H1 (cell line): ENCODE measurements at places on chromosomes 2 and 18.

- no peak overlapping the region for H3K4me3 ChIP-seq
- no peaks in the 10 kb centered on the region for H3K27me3 ChIP-seq
- no peaks in the 10 kb centered on the region for H3K4me1 ChIP-seq
- no peaks in the 10 kb centered on the region for H3K36me3 ChIP-seq
- no peak for DNase-seq
- no peak overlapping the region for H3K27ac ChIP-seq
Observed at GRCh38 chr18:55897091-55897689, 309.2 kb upstream of the TCF4 start.

GRCh38 chr2:98521266-98521665, 76.6 kb downstream of the INPP4A start:
- H3K27me3 ChIP-seq: no peaks in the 10 kb centered on the region
- H3K4me1 ChIP-seq: no peaks in the 10 kb centered on the region
- no peak overlapping the region for H3K27ac ChIP-seq
- H3K36me3 ChIP-seq: no peaks in the 10 kb centered on the region; the same call in 1 of the 2 replicates

- no peak overlapping the region for H3K27ac ChIP-seq
- no peaks in the 10 kb centered on the region for H3K36me3 ChIP-seq
- 0 out of 2 replicates have a peak, but pooled peaks cover 6% of the 10 kb centered on the region for H3K4me1 ChIP-seq
- no peak overlapping the region for H3K4me3 ChIP-seq
- no peak for DNase-seq
- no peaks in the 10 kb centered on the region for H3K27me3 ChIP-seq
Observed at GRCh38 chr2:211495339-211495738, 938.9 kb downstream of the CPS1 start.

- no peaks in the 10 kb centered on the region for H3K36me3 ChIP-seq
- no peak overlapping the region for H3K4me3 ChIP-seq
- no peak overlapping the region for H3K27ac ChIP-seq
- peaks cover 14% of the 10 kb centered on the region for H3K4me1 ChIP-seq
- no peak for DNase-seq
- peaks cover 13% of the 10 kb centered on the region; the same call in 1 of the 2 replicates for H3K27me3 ChIP-seq
Observed at GRCh38 chr2:239443666-239444567, 43.1 kb upstream of the HDAC4 start.

DNA sequence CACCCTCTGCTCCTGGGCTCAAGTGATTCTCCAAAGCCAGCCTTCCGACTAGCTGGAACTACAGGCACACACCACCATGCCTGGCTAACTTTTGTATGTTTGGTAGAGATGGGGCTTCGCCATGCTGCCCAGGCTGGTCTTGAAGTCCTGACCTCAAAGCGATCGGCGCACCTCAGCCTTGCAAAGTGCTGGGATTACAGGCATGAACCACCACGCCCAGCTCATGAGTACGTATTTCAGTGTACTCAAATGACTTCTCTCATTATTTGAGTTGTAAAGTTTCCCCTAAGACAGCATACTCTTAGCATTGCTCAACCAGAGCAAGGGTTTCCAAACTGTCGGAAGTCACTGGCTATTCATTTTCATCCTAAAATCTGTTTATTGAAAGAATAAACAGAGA, 40.3 kb downstream of the IMPA2 start:
- H3K27ac ChIP-seq: no peak overlapping the region
- no peaks in the 10 kb centered on the region for H3K4me1 ChIP-seq
- H3K4me3 ChIP-seq: no peak overlapping the region
- no peak for DNase-seq
- H3K27me3 ChIP-seq: no peaks in the 10 kb centered on the region

DNA sequence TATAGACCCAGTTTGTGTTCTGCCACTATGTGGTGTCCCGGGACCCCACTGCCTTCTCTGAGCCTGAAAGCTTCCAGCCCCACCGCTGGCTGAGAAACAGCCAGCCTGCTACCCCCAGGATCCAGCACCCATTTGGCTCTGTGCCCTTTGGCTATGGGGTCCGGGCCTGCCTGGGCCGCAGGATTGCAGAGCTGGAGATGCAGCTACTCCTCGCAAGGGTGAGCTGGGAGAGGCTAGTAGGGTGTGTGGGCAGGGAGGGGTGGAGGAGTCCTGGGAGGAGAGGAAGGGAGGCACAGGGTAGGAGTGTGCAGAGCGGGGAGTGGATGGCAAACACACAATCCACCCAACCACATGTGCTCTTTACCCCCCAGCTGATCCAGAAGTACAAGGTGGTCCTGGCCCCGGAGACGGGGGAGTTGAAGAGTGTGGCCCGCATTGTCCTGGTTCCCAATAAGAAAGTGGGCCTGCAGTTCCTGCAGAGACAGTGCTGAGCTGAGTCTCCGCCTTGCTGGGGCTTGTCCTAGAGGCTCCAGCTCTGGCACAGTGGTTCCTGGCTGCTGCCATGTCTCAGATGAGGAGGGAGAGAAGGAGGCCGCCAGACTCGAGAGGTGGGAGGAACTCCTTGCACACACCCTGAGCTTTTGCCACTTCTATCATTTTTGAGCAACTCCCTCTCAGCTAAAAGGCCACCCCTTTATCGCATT, 16.9 kb downstream of the PRKAG3 start:
- H3K36me3 ChIP-seq: no peaks in the 10 kb centered on the region
- H3K4me1 ChIP-seq: no peaks in the 10 kb centered on the region
- no peak overlapping the region for H3K27ac ChIP-seq
- no peak overlapping the region for H3K4me3 ChIP-seq
- no peak for DNase-seq

DNA sequence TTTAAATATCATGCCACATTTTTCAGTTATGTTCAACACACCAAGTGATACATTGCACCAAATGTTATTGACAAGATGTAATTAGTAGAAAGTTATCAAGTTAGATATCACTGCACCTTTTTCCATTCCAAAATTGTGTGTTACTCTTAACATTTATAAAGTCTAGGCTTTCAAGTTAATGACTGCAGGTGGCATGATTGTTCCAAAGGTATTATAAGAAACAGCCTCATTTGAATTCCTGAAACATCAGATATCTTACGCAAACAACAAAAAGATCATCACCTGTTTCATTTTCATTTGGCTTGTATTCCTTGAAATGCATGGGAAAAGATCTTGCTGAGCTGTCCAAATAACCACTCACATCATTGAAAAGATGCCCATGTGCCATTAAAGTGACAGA, 1528.2 kb upstream of the ZEB2 start:
- DNase-seq: no peak
- H3K27me3 ChIP-seq: no peaks in the 10 kb centered on the region
- no peaks in the 10 kb centered on the region for H3K36me3 ChIP-seq
- H3K27ac ChIP-seq: no peak overlapping the region
- no peaks in the 10 kb centered on the region for H3K4me1 ChIP-seq

- no peak overlapping the region for H3K4me3 ChIP-seq
- no peaks in the 10 kb centered on the region for H3K36me3 ChIP-seq
- no peaks in the 10 kb centered on the region for H3K27me3 ChIP-seq
- no peak for DNase-seq
Observed at GRCh38 chr18:14933049-14933851, 185.3 kb downstream of the ANKRD30B start.

GRCh38 chr2:203780231-203780630, 73.8 kb downstream of the CD28 start:
- DNase-seq: no peak
- no peaks in the 10 kb centered on the region for H3K27me3 ChIP-seq
- H3K27ac ChIP-seq: no peak overlapping the region
- H3K4me1 ChIP-seq: no peaks in the 10 kb centered on the region
- H3K4me3 ChIP-seq: no peak overlapping the region
- H3K36me3 ChIP-seq: no peaks in the 10 kb centered on the region

GRCh38 chr2:188795762-188796161, 178.4 kb upstream of the COL3A1 start:
- no peaks in the 10 kb centered on the region for H3K4me1 ChIP-seq
- DNase-seq: no peak
- no peaks in the 10 kb centered on the region; the same call in 1 of the 2 replicates for H3K36me3 ChIP-seq
- H3K27ac ChIP-seq: no peak overlapping the region

GRCh38 chr2:38374984-38375383, 2.1 kb downstream of the ATL2 start:
- H3K27me3 ChIP-seq: no peaks in the 10 kb centered on the region
- H3K4me3 ChIP-seq: no peak overlapping the region
- DNase-seq: no peak
- H3K4me1 ChIP-seq: 0 out of 2 replicates have a peak, but pooled peaks cover 5% of the 10 kb centered on the region
- H3K27ac ChIP-seq: no peak overlapping the region
- peaks cover 3% of the 10 kb centered on the region; the same call in 1 of the 2 replicates for H3K36me3 ChIP-seq

DNA sequence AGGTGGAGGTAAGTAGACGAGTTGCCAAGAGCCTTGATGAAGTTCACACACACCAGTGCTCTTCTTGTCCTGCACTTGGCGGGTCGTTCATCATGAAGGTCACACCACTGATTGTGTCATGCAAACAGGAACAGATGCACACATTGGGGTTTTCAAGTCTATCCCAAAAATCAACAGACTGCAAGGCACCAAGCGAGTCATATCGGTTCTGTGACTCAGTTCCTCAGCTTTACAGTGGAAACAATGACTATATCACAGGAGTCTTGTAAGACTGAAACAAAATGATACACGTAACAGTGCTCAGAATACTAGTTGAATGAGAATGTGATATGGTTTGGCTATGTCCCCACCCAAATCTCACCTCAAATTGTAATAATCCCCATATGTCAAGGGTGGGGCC, 526.9 kb upstream of the ID2 start:
- no peak overlapping the region for H3K4me3 ChIP-seq
- H3K27me3 ChIP-seq: no peaks in the 10 kb centered on the region
- 0 out of 2 replicates have a peak, but pooled peaks cover 5% of the 10 kb centered on the region for H3K4me1 ChIP-seq

DNA sequence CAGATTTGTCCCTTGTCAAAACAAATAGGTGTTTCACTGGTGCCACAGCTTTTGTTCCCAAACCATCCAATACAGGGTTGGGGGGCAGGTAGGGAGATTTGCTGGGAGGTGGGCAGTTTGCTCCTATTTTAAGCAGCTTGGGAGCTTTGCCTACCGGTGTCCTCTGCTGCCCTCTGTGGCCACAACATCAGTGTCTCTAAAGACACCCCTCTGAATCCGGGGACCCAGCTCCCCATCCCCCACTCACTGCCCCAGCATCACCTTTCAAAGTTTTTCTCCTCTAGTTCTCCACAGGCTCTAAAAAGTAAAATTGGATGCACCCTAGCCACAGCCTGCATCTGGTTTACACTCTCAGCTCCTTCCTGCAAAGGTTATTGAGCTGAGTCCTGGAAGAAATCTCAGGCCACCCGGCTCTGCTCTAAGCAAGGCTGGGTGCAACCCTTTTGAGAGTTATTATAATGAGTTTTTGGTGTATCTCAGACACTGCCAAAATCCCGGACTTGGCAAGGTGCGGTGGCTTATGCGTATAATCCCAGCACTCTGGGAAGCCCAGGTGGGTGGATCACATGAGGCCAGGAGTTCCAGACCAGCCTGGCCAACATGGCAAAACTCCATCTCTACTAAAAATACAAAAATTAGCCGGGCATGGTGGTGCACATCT, 2.9 kb upstream of the EPAS1 start:
- no peak for DNase-seq
- H3K36me3 ChIP-seq: no peaks in the 10 kb centered on the region
- peaks cover 9% of the 10 kb centered on the region; the same call in 1 of the 2 replicates for H3K4me1 ChIP-seq
- H3K27ac ChIP-seq: no peak overlapping the region

DNA sequence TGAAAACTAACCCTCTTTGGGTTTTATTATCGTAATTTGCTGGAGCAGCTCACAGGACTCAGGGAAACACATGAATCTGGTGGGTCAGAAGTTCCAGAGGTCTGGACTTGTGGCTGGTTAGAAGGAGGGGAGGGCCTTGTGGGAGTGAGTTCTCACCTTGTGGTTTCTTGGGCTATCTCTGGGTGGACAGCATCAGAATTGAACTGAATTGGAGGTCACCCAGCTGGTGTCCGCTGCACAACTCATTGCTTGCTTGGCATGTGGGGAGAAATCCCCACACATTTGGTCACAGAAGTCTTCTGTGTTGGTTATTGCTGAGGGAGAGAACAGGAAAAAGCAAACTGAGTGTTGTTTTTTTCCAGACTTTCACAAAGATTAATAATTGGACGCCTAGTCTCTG, 27.5 kb downstream of the ZNF892 start:
- no peaks in the 10 kb centered on the region for H3K27me3 ChIP-seq
- no peaks in the 10 kb centered on the region for H3K4me1 ChIP-seq
- H3K36me3 ChIP-seq: no peaks in the 10 kb centered on the region

DNA sequence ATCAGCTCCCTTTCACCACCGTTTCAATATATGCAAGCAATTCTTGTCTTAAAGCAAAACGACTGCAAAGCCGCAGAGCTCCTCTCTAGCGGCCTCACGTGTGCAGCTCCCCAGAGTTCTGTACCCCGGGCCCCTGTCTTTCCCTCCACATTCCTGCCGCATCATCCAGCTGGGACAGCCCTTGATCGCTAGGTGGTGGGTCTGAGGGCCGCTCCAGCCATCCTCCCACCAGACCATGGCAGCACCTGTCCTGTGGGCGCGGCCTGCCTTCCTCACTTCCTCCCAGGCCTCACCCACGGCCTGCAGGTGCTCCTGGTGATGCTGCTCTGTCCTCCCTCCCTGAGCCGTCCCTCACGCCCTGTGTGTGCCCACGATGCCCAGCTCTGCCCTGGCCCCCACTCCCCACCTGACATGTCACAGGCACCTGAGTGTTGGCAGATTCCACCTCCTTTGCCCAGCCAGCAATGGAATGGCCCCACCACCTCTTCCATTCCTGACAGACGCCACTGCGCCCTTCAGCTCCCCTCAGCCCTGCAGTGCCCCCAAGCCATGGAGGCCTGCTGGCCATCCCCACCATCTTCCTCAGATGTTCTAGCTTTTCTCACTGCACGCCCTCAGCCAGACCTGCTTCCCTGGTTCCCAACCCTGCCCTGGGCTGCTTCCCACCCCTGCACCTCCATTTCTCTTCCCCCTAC, 15.3 kb upstream of the ALLC start:
- no peaks in the 10 kb centered on the region for H3K4me1 ChIP-seq
- no peak overlapping the region for H3K4me3 ChIP-seq
- no peaks in the 10 kb centered on the region for H3K27me3 ChIP-seq
- H3K27ac ChIP-seq: no peak overlapping the region

DNA sequence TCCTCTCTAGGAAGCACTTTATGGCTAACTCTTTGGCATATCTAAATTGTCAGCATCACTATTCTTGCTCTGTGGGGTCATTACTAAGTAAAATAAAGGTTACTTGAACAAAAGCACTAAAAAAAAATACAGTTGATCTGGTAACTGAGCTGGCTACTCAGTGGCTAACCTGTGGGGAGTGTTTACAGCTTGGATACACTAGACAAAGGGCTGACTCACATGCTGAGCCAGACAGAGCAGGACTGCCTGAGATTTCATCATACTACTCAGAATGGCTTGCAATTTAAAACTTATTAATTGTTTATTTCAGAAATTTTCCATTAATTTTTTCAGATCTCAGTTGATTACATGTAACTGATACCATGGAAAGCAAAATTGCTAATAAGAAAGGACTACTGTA, 1690.4 kb upstream of the SLC39A10 start:
- no peak for DNase-seq
- no peak overlapping the region for H3K27ac ChIP-seq
- H3K4me1 ChIP-seq: peaks cover 8% of the 10 kb centered on the region; the same call in 1 of the 2 replicates
- H3K4me3 ChIP-seq: no peak overlapping the region
- no peaks in the 10 kb centered on the region for H3K36me3 ChIP-seq

GRCh38 chr2:135638825-135639224, 102.8 kb upstream of the UBXN4 start:
- no peaks in the 10 kb centered on the region for H3K27me3 ChIP-seq
- H3K4me3 ChIP-seq: no peak overlapping the region
- DNase-seq: no peak
- H3K27ac ChIP-seq: no peak overlapping the region

GRCh38 chr2:44889096-44889495, 52.4 kb upstream of the SIX3 start:
- no peak overlapping the region for H3K27ac ChIP-seq
- H3K4me3 ChIP-seq: no peak overlapping the region
- no peaks in the 10 kb centered on the region for H3K36me3 ChIP-seq
- no peaks in the 10 kb centered on the region for H3K27me3 ChIP-seq

GRCh38 chr18:63207835-63208234, 111.7 kb downstream of the BCL2 start:
- no peak overlapping the region for H3K27ac ChIP-seq
- no peak overlapping the region for H3K4me3 ChIP-seq
- H3K27me3 ChIP-seq: no peaks in the 10 kb centered on the region
- DNase-seq: no peak
